ENCODE measurements at places on chromosomes 11 and 22. TPM values are rescaled to one million over a fixed set of nuclear protein-coding genes. Genes with fewer than 3 reads are reported as not detected.

Gene UBTFL1
- total RNA-seq: not detected

Gene CNGA4
- total RNA-seq: not detected

Gene SHISAL1
- 0.17 TPM for total RNA-seq

Gene PRR5L
- total RNA-seq: 8.5 TPM

Gene CRYAB
- 0.33 TPM for total RNA-seq

Gene KCNC1
- total RNA-seq: not detected

DNA sequence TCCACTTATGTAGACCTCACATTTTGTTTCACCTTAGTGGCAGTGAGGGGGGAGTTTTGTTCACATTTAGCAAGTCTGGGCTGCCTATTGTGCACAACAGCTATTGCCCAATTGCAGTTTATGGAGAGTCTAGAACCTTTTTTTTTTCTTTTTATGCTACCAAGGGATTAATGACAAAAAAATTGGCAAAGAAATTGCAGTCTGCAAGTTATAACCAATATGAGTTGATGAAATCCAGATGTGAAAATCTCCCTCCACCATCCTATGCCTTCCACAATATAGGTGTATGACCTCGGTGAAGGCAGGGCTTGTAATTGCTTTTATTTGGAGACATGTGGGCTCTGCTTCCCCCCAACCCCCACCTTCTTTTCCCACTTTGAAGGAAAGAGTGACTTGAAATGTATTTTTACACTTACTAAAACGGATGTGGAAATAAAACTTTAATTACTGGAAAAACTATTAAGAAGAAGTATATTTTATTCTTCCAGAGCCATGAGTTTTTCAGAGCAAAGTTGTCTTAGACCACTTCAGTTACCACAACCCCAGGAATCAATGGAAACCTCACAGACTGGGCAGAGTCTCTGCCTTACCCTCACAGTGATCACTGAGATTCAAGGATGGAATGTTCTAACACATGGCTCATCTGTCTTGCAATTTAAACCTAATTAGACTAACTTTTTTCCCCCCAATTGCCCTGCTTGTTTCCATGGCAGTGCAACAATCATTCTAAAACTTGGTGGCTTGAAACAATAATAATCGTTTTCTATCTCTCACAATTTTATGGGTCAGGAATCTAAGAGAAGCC lies 120.8 kb upstream of the SLC5A12 start:
- H3K36me3 ChIP-seq: no peaks in the 10 kb centered on the region
- H3K27ac ChIP-seq: no peak overlapping the region
- no peak for DNase-seq
- no peaks in the 10 kb centered on the region for H3K4me1 ChIP-seq
- no peak overlapping the region for H3K4me3 ChIP-seq

DNA sequence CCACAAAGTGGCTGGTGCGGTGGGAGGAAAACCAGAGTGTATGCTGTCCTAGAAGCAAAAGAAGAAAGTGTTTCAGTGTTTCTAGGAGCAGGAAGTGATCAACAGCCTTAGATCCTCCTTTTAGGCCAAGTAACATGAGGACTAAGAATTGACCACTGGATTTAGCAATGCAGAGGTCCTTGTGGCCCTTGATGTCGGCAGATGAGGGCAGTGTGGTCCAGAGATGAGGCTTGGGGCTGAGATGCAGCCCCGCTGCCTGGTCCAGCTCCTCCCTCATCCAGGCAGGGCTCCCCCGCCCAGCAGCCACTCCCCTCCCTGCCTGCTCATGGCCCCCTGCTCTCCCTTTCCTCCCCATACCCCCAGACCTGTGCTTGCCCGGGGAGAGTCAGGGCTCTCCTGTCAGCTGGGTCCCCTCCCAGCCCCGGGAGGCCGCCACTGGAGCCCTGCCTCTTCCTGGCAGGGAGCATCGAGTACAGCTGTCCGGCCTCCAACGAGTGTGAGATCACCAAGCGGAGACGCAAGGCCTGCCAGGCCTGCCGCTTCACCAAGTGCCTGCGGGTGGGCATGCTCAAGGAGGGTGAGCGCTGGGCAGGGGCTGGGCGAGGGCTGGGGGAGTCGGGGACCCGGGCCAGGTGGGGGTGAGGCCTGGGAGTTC lies 3.7 kb downstream of the TRMT112 start:
- DNase-seq: no peak
- no peak overlapping the region for H3K27ac ChIP-seq
- peaks cover 29% of the 10 kb centered on the region for H3K4me1 ChIP-seq

GRCh38 chr11:19696073-19696472 lies 16.6 kb upstream of the NAV2 start:
- H3K27me3 ChIP-seq: no peaks in the 10 kb centered on the region
- H3K27ac ChIP-seq: no peak overlapping the region
- H3K4me3 ChIP-seq: no peak overlapping the region
- no peaks in the 10 kb centered on the region for H3K36me3 ChIP-seq
- peaks cover 12% of the 10 kb centered on the region for H3K4me1 ChIP-seq

- H3K36me3 ChIP-seq: no peaks in the 10 kb centered on the region
- H3K27me3 ChIP-seq: no peaks in the 10 kb centered on the region
These were observed 94.8 kb upstream of the TBCEL start for GRCh38 chr11:120929090-120929489.

DNA sequence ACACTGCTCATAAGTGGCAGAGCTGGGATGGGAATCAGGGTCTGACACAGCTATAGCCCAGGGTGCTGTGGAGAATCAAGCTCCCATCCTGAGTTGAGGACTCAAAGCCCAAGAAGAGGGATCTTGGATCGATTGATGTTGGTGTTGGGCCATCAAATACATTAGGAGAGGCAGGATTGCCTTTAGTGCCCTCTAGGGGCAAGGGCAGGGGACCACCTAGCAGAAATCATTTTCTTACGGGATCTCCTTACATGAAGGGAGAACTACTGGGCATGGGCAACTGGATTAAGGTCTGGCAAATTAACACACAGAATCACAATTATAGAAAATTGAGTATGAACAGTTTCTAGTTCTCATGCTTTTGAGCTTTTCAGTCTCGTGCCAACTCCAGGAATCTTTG lies 24.9 kb upstream of the EMSY start:
- H3K27ac ChIP-seq: no peak overlapping the region
- no peaks in the 10 kb centered on the region for H3K27me3 ChIP-seq
- no peak for DNase-seq
- H3K4me1 ChIP-seq: no peaks in the 10 kb centered on the region

DNA sequence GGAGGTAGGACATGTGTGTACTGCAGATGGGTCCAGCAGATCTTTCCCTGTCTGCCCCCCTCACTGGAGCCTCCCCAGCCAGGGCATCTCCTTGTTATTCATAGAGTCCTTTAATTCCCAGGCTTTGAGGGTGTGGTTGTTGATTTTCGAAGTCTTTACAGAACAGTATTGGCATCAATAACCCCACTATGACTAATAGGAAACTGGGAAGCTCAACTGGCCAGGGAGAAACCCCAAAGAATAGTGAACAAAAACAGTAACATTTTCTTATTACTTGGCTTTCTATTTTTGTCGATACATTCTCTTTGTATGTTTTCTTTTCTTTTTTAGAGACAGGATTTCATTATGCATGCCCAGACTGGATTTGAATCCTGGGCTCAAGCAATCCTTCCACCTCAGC lies 57.9 kb downstream of the NF2 start:
- H3K4me3 ChIP-seq: no peak overlapping the region
- no peak overlapping the region for H3K27ac ChIP-seq
- no peaks in the 10 kb centered on the region for H3K4me1 ChIP-seq
- peaks cover 38% of the 10 kb centered on the region for H3K36me3 ChIP-seq

DNA sequence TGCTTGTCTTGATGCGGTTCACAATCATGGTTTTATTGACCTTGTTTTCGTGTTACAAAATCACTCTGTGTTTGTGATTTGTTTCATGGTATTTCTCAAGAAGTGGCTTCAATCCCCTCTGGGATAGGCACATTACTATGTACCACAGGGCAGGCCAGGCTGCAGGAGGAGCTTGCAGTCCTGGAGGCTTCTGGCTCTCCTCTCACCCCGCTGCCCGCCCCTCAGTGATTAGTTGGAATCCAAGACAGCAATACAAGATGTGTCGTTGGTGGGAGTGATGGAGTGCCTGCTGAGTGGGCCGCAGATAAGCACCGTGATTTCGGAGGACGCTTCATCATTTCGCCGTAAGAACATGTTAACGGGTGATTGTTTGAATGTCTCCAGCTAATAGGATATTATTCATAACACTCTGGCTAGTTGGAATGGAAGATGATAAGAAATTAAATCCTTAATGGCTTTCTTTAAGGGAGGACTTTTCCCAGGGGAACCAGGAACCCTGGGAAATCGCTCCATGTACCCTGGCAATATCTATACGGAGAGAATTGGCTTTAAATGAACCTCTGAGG lies 384.4 kb downstream of the MIAT start:
- H3K27ac ChIP-seq: no peak overlapping the region
- H3K4me3 ChIP-seq: no peak overlapping the region
- no peak for DNase-seq
- peaks cover 2% of the 10 kb centered on the region for H3K27me3 ChIP-seq
- no peaks in the 10 kb centered on the region for H3K4me1 ChIP-seq

- H3K4me1 ChIP-seq: peaks cover 25% of the 10 kb centered on the region
- DNase-seq: no peak
- no peaks in the 10 kb centered on the region for H3K27me3 ChIP-seq
- no peaks in the 10 kb centered on the region for H3K36me3 ChIP-seq
These were observed 480 bp downstream of the TRIM34 start for GRCh38 chr11:5625281-5625680.

GRCh38 chr11:65047581-65048422 lies 6.8 kb downstream of the SAC3D1 start:
- no peaks in the 10 kb centered on the region for H3K27me3 ChIP-seq
- no peaks in the 10 kb centered on the region for H3K36me3 ChIP-seq
- no peak for DNase-seq

- no peaks in the 10 kb centered on the region for H3K36me3 ChIP-seq
- no peak for DNase-seq
- peak overlapping the region; percentile 61 for H3K27ac ChIP-seq
- no peak overlapping the region for H3K4me3 ChIP-seq
- peaks cover 37% of the 10 kb centered on the region for H3K4me1 ChIP-seq
- H3K27me3 ChIP-seq: no peaks in the 10 kb centered on the region
These were observed 54.7 kb upstream of the CCDC188 start for GRCh38 chr22:20205464-20205963.

GRCh38 chr11:47478651-47479329 lies 29.9 kb upstream of the RAPSN start:
- no peak for DNase-seq
- H3K4me3 ChIP-seq: no peak overlapping the region
- no peak overlapping the region for H3K27ac ChIP-seq
- no peaks in the 10 kb centered on the region for H3K4me1 ChIP-seq

GRCh38 chr11:3162410-3163240 lies 2.5 kb downstream of the OSBPL5 start:
- DNase-seq: no peak
- H3K27me3 ChIP-seq: no peaks in the 10 kb centered on the region
- no peaks in the 10 kb centered on the region for H3K36me3 ChIP-seq
- H3K4me3 ChIP-seq: no peak overlapping the region
- H3K27ac ChIP-seq: no peak overlapping the region
- H3K4me1 ChIP-seq: no peaks in the 10 kb centered on the region

- no peak for DNase-seq
- H3K4me3 ChIP-seq: no peak overlapping the region
- peaks cover 26% of the 10 kb centered on the region for H3K36me3 ChIP-seq
- H3K27me3 ChIP-seq: no peaks in the 10 kb centered on the region
- H3K4me1 ChIP-seq: no peaks in the 10 kb centered on the region
These were observed 66.0 kb downstream of the RDX start for GRCh38 chr11:110230377-110230776.

DNA sequence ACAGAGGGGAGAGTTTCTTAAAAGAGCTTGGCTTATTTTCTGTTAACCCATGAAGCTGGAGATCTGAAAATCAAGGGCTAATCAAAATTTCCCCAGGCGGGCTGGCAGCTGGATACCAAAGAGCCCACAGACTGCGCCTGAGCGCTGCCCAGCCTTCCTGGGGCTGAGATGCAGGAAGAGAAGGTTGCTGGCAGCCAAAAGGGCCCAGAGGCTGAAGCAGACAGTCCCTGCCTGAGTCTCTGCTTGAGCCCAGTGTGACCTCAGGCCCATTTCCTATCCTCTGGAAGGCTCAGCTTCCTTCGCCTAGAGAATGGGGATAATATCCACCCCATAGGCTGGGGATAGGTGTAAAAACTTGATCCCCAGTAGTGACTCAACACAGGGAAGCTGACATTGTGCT lies 49.1 kb downstream of the ARRB1 start:
- DNase-seq: no peak
- H3K27me3 ChIP-seq: no peaks in the 10 kb centered on the region
- no peaks in the 10 kb centered on the region for H3K36me3 ChIP-seq
- no peak overlapping the region for H3K27ac ChIP-seq

DNA sequence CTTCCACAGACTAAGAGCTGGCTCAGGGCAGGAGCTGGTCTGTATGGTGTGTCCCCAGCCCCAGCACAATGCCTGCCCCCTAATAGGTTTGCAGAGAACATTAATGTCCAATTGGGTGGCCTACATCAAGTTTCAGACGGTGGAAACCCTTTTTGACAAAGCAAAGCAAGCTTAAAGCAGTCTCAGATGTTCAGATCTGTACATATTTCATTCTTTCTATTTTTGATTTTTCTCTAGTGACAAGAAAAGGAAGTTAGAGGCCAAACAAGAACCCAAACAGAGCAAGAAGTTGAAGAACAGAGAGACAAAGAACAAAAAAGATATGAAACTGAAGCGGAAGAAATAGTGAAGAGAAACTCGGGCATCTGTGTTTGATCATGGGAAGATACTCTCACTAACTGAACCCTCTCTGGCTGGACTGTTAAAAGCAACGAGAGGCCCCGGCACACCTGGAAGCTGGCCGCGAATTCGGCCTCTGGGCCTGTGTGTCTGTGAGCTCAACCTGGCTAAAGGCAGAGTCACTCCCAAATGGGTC lies 40.5 kb downstream of the NAT10 start:
- no peak for DNase-seq
- H3K4me1 ChIP-seq: no peaks in the 10 kb centered on the region
- H3K27ac ChIP-seq: no peak overlapping the region
- H3K36me3 ChIP-seq: peaks cover 44% of the 10 kb centered on the region
- no peak overlapping the region for H3K4me3 ChIP-seq

GRCh38 chr11:83019888-83020579 lies 51.7 kb downstream of the RAB30 start:
- no peak overlapping the region for H3K4me3 ChIP-seq
- DNase-seq: no peak
- no peaks in the 10 kb centered on the region for H3K36me3 ChIP-seq
- no peaks in the 10 kb centered on the region for H3K27me3 ChIP-seq
- no peaks in the 10 kb centered on the region for H3K4me1 ChIP-seq
- H3K27ac ChIP-seq: no peak overlapping the region
